Effector CD8-positive, alpha-beta T cell (primary cell): ENCODE measurements at places on chromosomes 13 and 19.

- no peak for DNase-seq
Observed at GRCh38 chr19:40453151-40453735, 9.1 kb upstream of the SERTAD3 start.

DNA sequence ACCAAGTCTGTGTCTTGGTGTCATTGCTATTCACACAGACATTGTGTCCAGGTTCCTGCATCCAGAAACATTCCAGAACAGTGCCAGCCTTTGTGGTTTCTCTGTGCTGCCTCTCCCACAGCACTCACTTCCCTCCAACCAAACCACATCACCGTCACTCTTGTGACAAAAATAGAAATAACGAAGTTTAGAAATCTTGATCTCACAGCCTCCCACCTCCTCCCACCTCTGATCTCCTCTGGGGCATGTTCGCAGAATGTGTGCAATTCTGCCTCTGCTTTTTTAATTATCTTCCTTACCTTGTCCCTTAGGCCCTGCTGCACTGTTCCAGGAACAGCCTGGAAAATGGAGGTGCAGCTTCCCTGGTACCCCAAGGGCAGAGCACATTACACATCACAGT, 8.7 kb upstream of the SERPINE3 start:
- no peak for DNase-seq

GRCh38 chr19:4866595-4867424, 657 bp downstream of the PLIN3 start:
- DNase-seq, result peak; percentile 26

- DNase-seq, result no peak
Observed at GRCh38 chr13:51825165-51825592, 19.8 kb downstream of the TMEM272 start.

DNA sequence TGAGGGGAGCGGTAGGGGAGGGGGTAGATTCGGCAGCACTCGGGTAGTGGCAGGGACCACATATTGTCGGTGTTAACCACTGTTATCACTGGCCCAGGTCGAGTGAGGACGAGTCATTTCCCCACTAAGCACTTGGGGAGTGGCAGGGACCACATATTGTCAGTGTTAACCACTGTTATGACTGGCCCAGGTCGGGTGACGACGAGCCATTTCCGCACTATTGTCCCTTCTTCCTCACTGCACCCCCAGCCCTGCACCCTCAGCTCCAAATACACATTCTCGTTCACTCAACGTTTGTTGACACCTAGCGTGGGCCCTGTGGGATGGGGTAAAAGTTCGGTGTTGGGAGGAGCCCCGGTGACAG, 467 bp upstream of the CLN5 start:
- DNase-seq, result peak; percentile 48

- DNase-seq, result no peak
Observed at GRCh38 chr13:50955798-50956197, 46.2 kb downstream of the RNASEH2B start.

- peak; percentile 66 for DNase-seq
Observed at GRCh38 chr19:29672933-29673336, 7.7 kb downstream of the PLEKHF1 start.

DNA sequence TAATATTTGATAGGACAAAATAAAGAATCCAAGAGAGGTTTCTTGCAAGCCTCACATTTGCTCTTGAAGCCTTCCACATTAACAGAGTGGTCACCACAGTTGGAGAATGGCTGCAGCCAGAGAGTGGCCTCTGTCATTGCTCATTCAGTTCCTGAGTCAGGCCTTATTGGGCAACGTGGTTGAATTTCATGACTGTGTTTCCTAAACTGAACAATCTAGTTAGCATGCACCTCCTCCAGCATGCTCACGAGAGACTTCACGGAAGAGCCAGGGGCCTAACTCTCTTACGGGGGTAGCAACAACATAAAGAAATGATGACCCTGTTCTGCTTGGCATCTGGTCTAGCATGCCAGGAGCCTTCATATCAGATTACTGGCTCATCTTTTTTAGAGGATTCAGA, 9.6 kb upstream of the UBL3 start:
- DNase-seq, result no peak

GRCh38 chr13:72379581-72379980, 347.8 kb downstream of the MZT1 start:
- no peak for DNase-seq

DNA sequence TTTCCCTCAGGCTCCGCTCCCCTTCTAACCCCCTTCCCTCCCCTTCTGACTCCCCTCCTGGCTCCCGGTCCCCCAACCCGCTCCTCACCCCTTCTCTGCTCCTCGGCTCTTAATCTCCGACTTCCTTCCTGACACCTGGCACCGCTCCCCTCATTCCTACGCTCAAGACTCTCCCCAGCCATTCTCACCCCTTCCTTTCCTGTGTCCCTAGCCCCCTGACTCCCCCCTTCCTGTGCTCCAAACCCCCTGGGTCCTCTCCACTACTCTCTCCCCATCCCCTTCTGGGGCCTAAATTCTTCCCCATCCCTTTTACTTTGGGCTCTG, 658 bp downstream of the CLPP start:
- DNase-seq, result no peak

GRCh38 chr13:48750588-48751383, 97.1 kb downstream of the CYSLTR2 start:
- no peak for DNase-seq

DNA sequence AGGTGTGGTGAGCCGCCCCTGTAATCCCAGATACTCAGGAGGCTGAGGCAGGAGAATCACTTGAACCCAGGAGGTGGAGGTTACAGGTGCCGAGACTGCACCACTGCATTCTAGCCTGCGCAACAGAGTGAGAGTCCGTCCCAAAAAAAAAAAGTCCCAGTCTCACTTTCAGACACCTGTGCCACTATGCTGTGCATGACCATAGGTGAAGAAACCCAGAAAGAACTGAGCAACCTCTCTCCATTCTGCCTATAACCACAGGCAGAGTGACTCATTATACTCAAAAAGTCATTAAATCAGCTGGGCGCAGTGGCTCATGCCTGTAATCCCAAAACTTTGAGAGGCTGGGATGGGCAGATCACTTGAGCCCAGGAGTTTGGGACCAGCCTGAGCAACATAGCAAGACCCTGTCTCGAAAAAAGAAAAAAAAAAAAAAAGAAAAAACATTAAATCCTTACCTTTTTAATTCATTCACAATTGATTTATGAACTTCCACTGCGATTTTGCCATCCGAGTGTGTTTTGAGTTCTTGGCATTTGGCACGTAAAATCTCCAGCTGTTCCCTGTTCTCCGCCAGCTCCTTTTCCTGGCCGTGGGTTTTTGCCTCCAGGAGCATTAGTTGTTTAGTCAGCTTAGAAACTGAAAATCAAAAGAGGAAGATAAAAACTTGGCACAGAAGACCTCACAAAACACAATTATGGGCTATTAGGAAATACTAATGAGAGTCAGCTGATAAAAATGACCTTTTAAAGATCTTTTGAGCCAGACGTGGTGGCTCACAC, 45.5 kb upstream of the SLC7A9 start:
- DNase-seq, result no peak

- DNase-seq, result no peak
Observed at GRCh38 chr13:58633226-58633625, 1001.7 kb downstream of the PCDH17 start.

DNA sequence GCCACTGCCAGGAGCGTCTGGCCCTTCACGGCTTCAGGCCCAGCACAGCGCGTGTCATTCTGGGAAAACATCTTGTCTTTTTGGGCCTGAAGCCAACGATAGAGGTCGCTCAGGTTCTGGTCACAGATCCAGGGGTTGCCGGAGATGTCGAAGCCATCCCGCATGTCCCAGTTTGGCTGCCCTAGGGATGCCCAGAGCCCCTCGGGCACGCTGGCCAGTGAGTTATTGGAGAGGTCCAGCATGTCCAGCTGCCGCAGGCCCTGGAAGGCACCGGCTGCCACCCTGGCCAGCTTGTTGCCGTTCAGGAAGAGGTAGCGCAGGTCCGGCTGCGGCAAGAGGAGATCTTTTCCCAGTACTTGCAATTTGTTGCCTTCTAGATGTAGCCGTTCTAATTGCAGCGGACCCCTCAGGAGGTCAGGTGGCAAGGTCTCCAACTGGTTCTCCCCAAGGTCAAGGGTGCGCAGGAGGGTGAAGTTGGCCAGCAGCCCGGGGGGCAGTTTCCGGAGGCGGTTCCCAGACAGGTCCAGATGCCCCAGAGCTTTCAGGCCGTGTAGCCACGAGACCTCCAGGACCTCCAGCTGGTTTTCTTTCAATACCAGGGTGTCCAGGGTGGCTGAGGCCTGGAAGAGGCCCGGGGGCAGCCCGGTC, 1.8 kb downstream of the LRG1 start:
- no peak for DNase-seq

- DNase-seq, result no peak
Observed at GRCh38 chr19:33405254-33405552, 31.7 kb downstream of the CEBPG start.

DNA sequence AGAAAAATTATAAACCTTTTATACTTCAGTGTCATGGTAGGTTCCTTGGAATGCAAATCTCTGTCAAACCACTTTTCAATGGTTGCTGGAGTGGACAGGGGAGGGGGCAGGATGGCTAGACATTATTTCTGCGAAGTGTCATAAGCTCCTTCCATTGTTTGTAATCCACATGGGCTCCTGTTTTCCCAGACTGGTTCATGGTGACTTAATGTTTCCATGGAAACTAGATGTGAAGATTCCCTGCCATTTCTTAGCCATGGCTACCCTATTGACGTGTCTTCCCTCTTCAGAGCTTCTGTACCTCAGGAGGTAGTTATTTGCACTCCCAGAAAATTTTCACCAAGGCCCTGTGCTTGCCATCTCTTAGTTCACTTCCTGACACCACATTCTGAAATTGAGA, 95.3 kb downstream of the UFM1 start:
- DNase-seq, result no peak

DNA sequence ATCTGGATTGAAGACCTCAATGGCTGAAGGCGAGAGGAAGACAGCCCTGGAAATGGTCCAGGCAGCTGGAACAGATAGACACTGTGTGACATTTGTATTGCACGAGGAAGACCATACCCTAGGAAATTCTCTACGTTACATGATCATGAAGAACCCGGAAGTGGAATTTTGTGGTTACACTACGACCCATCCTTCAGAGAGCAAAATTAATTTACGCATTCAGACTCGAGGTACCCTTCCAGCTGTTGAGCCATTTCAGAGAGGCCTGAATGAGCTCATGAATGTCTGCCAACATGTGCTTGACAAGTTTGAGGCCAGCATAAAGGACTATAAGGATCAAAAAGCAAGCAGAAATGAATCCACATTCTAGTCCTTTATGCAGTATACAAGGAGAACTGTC, 1.2 kb downstream of the POLR1D start:
- DNase-seq, result no peak

GRCh38 chr13:112706171-112706570, 16.3 kb downstream of the ATP11A start:
- DNase-seq, result no peak

DNA sequence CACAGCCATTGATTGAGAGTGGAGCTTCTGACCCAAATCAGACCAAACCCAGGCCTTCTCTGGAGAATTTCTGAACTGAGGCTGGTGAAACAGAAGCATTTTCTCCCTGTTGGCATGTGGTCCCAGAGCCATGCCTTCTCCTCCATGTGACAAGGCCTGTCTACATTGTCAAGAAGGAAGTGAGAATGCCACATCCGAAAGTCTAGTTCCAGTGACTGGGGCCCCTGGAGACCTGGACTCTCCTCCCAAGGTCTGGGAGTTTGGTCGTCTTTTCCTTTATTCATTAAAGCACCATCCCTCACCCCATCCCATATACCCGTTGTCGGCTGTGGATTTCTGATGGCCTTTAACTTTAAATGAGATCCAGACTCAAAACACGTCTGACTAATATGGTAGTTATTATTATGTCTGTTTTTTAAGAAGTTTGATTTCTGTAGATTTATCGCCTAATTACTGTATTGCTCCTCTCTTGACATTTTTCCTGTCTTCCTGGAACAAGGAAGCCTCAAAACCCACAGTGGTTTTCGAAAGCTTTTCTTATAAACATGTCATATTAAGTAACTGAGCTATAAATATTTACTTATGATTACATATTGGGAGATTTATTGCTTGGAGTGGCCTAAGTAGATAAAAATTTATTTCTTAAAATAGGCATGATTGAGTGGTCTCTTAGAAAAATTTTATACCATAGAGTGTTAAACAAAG, 128.3 kb upstream of the FRY start:
- DNase-seq, result no peak

GRCh38 chr19:8593931-8594330, 16.6 kb downstream of the ADAMTS10 start:
- DNase-seq, result no peak

- no peak for DNase-seq
Observed at GRCh38 chr19:46115396-46116106, 8.9 kb downstream of the IGFL3 start.
